Daoy (cell line): ENCODE measurements at places on chromosomes 3 and 15. TPM values are rescaled to one million over a fixed set of nuclear protein-coding genes. Genes with fewer than 3 reads are reported as not detected.

- DNase-seq: no peak
These were observed 201.6 kb downstream of the KCNAB1 start for GRCh38 chr3:156321945-156322344.

DNA sequence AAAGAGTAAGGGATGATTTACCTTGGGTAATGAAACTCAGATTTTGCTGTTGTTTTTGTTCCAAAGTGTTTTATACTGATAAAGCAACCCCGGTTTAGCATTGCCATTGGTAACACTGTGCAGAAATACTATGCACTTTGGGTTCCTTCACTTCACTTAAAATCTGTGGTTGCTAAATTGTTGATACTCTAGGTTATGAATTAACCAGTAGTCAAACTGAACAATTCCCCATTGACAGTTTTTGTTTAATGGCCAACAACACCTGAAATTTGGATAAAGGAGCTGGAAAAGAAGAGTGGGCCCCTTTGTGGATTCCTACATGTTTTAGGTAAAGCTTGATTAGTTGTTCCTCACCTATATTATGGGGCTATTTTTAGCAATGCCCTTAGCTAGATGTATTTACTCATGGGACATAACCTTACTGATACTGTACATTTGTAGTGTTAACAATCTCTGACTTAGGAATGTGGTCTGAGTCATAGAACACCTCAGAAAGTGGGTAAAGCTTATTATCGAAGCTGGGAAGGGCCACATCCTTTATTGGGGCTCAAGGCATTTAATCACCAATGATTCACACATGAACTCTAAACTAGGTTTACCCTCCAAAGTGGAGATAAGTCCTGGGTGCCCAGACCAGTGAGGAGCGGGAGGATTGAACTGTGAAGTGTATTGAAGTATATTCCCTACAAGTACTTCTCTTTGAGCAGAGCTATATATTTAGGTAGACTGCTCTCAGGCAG lies 29.5 kb upstream of the THRB start:
- peak; percentile 44 for DNase-seq

- DNase-seq: no peak
These were observed 210.6 kb downstream of the UBE3A start for GRCh38 chr15:25228261-25228660.

FGD5 gene
- total RNA-seq: 6.1 and 7.0 TPM in 2 replicates

GOLGA6L10 gene
- total RNA-seq: 0.24 and 0.74 TPM in 2 replicates

PLA1A gene
- total RNA-seq: not detected in 2 replicates

- no peak for DNase-seq
These were observed 45.9 kb downstream of the XXYLT1 start for GRCh38 chr3:195224980-195225580.

NTRK3 gene
- total RNA-seq: 0.39 and 0.80 TPM in 2 replicates

GRCh38 chr3:51796854-51797253 lies 17.8 kb upstream of the IQCF6 start:
- peak; percentile 6 for DNase-seq

DNA sequence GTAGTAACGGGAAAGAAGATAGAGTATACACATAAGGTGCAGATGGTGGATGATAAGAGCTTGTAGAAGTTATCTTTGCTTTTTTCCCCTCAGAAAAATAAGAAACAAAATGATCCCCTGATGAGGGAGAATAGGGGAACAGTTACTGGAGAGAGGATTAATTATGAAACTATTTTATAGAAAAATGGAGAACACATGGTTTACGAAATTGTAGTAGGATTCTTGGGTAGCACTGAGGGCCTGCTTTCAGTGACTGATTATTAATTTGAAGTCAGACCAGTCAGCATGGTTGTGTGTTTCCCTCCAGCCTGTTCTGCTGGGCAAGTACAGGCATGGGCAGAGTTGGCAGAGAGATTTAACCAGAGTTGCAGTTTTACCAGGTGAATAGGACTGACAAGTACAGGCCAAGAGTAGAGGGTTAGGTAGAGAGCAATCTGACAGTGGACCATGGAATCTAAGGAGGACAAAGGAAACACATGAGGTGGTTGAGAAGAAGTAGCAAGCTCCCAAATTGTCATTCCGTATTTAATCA lies 5.9 kb downstream of the SLC49A4 start:
- DNase-seq: no peak

DNA sequence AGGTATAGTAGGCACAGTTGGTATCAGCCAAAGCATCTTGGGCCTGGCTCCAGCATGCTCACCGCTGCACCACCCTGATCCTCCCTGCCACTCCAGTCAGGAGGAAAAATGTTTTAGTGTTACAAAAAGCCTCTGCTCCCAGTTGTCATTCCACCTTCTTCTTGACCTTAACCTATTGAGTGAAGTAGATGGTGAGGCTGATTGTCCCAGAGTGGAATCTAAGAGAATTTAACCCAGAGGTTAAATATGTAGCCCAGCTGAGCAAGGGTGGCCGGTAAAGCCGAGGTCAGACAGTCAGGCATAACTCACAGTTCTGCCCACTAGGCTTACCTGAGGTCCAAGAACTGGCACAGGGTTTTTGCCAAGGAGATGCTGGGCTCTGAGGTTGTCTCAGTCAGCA lies 30.7 kb upstream of the TNIK start:
- DNase-seq: no peak

DNA sequence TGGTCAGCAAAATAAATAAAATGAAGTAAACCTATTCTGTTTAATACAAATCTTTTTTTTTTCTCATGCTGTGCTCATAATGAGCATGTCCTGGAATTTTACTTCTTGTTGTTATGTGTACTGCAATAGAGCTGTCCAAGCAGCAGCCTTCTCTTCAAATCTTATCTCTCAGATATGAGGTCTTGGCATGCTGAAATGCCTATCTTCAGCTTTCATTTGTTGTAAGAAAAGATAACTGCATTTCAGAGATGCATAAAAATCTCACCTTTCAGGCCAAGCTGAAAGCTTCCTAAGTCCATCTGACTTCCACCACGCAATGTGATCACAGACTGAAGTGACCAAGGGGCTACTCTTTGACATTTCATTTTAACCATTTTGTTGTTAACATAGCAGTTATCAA lies 43.5 kb upstream of the LRRC3B start:
- no peak for DNase-seq

OXSR1 gene
- 22.6 and 23.6 TPM in 2 replicates for total RNA-seq

DNA sequence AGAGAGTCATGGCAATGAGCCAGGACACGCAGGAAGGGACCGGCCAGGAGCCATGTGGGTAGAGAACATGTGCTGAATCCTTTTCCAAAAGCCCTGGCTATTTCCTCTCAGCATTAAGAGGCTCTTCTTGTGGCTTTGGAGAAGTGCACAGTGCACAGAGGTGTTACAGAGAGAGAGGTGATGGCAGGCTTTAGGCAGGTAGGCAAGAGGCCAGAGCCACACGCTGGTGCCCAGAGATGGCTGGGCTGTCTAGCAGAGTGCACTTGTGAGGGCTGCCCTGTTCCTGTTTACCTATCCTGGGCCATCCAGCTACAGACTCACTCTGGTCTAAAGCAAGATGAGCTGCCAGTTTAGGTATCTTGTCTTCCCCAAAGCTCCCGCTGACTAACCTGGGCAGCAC lies 402.6 kb downstream of the OCA2 start:
- no peak for DNase-seq

PPP1R14D gene
- not detected in 2 replicates for total RNA-seq
